ENCODE measurements at places on chromosomes 5 and 9.

DNA sequence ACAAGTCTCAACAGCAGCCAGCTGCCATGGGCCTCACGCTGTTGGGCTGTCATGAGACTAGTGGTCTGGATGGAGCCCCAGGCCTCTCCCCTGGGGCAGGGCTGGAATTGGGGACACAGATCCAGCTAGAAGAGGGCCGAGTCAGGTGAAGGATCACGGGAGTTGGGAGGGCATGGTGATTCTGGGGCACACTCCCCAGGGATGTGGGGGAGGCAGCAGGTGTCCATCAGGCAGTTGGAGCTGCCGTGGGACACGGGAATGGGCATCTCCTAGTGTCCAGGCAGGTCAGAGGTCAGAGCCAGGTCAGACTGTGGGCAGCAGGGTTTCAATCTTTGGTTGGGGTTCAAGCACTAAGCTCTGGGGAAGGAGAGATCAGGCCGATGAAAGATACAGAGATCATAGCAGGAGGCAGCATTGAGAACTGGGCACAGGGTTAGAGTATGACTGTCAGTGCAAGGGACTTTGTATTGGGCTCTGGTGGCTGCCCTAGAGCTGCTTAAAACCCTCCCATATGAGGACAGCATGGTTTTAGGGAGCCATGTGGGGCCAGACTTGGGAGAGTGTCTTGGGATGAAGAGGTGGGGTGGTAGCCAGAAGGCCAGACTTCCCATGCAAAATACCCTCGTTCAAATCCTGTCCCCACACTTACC, 59.2 kb downstream of the ARHGEF37 start:
- no peak for DNase-seq

DNA sequence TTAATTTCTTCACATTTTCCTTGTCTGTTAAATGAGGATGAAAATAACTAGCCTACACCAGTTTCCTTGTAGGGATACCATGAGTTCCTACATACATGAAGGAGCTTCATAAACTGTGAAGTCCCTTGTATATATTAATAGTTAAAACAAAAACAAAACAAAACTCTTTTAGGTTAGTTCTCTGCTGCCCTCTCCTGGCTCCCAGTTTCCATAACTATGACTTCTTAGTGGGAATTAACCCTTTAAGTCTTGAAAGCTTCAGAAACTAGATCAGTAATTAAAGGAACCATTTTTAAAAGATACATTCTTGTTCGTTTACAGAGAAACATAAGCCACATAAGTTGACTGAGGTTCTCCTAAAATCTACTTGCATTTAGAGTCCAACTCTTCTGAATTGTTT, 500.0 kb upstream of the C9orf72 start:
- DNase-seq = peak; percentile 66

GRCh38 chr5:148932355-148932935, 106.0 kb downstream of the ADRB2 start:
- DNase-seq = no peak

DNA sequence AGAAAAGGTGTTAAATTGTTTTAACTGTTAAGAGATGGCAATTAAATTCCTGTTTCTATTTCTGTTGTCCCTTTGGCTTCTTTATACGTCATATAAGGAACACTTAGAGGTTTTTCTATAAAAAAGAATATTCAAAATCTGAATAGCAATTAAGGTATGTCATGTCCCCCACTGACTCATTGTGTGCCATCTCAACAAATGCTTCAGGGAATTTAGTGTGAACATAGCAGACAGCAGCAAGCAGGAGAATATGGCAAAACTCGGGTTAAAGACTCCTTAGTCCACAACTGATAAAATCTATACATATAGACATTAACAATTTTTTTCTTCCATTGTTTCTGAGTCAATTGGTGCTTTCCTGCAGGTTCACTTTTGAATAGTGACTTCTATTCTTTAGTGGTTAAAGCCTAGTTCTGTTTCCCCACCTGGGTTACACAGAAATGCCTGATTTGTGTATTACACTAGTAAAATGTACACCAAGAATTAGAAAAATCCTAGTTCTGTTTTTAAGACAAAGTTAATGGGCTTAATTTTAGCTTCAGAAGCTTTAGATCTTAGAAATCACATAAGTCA, 17.9 kb upstream of the RPS23 start:
- no peak for DNase-seq

DNA sequence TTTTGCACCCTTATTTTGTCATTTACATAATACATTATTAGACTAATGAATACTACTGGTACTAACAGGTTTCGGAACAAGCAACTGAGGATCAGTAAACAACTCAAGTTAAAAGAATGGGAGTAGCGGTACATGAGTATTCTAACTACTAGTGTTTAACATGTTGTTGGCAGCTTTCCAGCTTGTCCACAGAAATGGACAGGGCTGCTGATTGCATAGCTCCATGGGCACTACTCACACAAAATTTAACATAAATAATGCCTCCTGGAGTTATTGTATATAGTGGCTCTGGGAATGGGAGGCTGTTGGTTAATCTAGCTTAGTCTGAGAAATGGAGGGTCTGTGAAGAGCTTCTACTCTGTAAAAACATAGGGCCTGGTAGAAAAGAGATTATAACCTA, 6.7 kb downstream of the NCBP1 start:
- DNase-seq = no peak

- no peak for DNase-seq
Observed at GRCh38 chr5:44046619-44047364, 342.4 kb downstream of the FGF10 start.

Measured in trophoblast cell (in vitro differentiated cells and primary cell).